Right renal pelvis (tissue), 4 donors: ENCODE measurements at places on chromosomes 6 and 20.

DNA sequence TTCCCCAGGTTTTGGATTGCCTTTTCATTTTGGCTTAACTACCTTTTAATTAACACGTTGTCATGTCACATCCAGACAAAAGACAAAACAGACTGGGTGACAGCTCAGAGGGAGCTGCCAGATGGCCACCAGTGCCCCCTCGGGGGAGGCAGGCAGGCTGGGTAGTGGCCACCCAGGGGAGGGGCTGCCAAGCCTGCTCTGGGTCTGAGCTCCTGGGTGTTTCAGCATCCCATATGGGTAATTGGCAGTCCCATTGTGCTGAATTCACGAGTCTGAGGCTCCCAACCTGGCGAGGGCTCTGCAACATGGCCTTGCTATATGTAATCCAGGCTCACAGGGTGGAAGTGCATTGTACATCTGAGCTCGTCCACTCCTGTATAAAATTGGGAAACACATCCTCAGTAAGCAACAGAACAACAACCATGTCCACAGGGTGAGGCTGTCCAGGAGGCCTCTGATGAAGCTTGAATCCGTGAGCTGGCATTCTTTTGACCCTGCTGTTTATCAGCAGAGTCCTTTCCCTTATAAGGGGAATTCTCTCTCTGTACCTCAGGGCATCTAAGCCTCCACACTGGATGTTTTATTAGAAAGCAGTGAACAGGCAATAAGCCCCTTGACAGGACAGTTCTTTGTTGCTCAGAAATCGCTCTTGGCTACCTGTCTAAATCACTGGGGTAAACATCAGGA is 111.7 kb upstream of the SLC22A23 start:
- DNase-seq = no peak

DNA sequence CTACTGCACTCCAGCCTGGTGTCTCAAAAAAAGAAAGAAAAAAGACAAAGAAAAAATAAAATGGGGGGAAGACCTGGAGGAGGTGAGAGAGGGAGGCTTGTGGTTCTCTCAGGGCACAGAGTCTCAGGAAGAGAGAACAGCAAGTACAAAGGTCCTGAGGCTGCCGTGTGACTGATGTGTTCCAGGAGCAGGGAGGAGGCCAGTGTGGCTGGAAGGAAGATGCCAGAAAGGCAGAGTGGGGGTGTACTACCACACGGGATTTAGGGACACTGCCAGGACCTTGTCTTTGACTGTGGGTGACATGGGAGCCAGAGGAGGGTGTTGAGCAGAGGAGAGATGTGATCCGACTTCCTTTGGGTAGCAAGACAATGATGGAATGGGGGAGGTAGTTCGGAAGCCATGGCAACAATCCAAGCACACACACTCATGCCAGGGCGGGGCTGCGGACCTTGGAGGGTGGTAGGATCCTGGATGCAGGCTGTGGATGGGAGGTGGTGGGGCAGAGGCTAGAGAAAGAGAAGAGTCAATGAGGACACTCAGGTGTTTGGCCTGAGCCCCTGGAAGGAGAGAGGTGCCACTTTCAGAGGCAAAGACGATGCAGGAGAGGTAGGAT is 136.4 kb upstream of the PTPN1 start:
- DNase-seq = no peak

DNA sequence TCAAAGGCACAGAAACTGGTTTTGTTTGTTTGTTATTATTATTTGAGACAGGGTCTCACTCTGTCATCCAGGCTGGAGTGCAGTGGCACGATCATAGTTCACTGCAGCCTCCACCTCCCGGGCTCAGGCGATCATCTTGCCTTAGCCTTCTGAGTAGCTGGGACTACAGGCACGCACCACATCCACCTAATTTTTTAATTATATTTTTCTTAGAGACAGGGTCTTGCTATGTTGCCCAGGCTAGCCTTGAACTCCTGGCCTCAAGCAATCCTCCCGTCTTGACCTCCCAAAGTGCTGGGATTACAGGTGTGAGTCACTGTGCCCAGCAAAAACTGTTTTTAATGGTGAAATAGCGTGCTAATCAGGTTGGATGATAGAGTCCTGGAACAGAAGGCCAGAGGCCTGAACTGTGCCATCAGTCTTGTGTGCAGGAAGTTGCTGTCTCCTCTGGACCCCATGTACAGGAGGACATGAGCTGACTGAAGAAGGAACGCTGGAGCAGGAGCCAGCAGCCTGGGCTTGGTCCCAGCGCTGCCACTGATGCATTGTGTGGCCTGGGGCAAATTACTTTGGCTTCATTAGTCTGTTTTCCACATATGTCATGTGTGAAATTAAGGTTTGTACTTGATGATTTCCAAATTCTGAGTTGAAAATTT is 4.9 kb downstream of the TM9SF4 start:
- DNase-seq = no peak

GRCh38 chr20:34249291-34249690 is 8.1 kb downstream of the ASIP start:
- no peak for DNase-seq

- no peak for DNase-seq
These were observed 344.8 kb downstream of the THBS2 start for GRCh38 chr6:168908887-168909286.

DNA sequence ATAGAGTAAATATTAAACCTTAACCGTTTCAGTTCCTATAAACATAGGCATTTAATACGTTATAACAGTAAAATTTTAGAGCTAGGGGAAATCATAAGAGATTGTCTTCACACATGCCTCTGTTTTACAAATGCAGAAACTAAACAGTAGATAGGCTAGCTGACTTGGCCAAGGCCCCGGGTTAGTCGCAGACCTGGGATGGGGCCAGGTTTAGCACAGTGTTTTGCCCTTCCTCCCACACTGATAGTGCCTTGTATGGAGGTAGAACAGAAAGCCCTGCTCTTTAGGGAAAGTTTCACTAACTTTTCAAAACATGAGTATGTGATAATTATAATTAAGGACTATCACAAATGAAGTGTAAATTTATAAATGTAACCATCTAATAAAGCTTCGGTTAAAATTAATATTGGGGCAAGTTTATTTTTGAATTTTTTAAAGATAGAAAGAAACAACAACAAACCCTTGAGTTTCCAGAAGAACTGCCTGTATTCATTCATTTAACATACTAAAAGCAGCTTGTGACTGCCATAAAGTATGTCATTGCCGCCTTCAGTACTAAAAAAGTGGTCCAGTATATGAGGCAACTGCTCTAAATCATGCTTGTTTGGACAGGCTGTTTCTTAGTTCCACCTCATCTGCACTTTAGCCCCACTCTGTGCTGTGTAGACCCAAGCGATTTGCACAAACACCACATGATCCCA is 62.5 kb upstream of the LOC128125822 start:
- no peak for DNase-seq

DNA sequence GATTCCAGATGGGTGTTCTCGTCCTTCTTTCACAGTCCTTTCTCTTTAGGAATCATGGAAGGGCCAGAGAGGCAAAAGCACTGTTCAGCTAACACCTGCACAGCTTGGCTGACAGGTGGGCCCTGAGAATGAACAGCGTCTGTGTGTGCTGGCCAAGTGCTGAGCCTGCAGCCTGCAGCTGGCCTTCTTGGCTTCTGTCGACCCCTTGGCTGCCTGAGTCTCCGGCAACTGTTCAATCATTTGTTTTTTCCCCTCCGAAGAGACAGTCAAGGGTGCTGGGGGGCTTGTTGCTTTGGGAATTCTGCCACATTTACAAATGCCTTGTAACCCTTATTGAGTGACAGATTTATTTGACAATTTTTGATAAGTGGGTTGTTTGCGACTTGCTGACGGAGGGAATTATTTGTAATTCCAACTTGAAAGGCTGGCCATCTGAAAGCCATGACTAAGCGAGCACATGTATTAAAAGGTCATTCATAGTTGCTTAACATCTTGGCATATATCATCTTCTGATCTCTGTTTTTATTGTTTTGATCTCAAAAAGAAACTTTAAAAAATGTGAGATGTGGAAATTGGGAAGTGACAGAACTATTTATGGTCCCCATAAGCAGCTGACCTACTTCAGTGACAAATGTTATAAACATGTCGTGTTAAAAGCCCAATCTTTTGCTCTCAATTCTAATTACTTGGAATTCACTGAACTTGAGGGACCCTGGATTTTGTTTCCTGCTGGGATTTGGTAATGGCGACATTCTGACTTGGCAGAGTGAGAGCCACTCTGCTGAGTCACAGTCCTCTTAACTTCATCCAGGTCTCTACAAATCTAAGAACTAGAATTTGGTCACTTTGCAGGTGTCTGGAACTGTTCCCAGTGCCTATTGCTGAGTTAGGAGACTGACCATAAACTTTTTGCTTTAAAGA is 41.9 kb upstream of the FERMT1 start:
- DNase-seq = no peak

GRCh38 chr20:60372822-60373221 is 414.6 kb downstream of the CDH26 start:
- DNase-seq = no peak

- DNase-seq = no peak
These were observed 66.5 kb downstream of the DLGAP4 start for GRCh38 chr20:36372666-36373065.

GRCh38 chr6:69887026-69887425 is 20.7 kb downstream of the COL19A1 start:
- DNase-seq = no peak

GRCh38 chr20:33656010-33656782 is 5.9 kb upstream of the C20orf144 start:
- DNase-seq = no peak

- DNase-seq = no peak
These were observed 476 bp downstream of the MEA1 start for GRCh38 chr6:43013097-43013842.

DNA sequence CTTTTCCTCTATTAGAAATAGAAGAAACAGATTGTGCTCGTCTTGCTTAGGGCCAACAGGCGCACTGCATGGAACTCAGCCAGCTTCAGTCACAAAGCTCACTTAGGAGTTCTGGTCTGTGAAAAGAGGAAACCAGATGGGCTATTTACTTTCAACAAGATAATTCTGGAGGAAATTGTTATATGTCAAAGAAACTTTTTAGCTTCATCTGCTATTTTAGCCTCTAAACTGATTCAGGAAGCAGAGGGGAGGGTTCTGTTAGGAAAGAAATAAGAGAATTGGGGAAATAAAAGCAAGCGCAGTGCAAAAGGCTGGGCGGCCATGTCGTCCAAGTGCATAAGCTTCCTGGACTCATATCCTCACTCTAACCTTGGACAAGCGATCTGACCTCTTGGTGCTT is 21.3 kb downstream of the PRKN start:
- DNase-seq = peak; percentile 47

- DNase-seq = no peak
These were observed 8.5 kb upstream of the MRPS10 start for GRCh38 chr6:42226161-42226611.

GRCh38 chr6:146860583-146860982 is 261.8 kb downstream of the ADGB start:
- DNase-seq = no peak

GRCh38 chr6:88728756-88729155 is 234.7 kb downstream of the RNGTT start:
- no peak for DNase-seq

- DNase-seq = no peak
These were observed 200.7 kb upstream of the THBS2 start for GRCh38 chr6:169454204-169454871.

DNA sequence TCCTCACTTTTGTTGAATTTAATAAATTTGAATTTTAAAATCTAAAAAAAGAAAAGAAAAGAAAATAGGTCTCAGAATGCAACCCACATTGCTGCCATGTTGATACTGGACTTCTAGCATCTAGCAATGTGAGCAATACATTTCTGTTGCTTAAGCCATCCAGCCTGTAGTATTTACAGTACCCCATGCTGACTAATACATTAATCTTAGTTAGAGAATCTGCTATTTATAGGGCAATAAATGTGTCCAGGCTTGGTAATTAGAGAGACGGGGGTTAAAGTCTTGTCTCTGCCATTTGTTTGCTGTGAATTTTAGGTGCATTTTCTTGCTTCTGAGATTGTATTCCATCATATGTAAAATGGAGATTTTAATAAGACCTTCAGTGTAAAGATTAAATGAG is 471.3 kb downstream of the DHX35 start:
- DNase-seq = no peak

DNA sequence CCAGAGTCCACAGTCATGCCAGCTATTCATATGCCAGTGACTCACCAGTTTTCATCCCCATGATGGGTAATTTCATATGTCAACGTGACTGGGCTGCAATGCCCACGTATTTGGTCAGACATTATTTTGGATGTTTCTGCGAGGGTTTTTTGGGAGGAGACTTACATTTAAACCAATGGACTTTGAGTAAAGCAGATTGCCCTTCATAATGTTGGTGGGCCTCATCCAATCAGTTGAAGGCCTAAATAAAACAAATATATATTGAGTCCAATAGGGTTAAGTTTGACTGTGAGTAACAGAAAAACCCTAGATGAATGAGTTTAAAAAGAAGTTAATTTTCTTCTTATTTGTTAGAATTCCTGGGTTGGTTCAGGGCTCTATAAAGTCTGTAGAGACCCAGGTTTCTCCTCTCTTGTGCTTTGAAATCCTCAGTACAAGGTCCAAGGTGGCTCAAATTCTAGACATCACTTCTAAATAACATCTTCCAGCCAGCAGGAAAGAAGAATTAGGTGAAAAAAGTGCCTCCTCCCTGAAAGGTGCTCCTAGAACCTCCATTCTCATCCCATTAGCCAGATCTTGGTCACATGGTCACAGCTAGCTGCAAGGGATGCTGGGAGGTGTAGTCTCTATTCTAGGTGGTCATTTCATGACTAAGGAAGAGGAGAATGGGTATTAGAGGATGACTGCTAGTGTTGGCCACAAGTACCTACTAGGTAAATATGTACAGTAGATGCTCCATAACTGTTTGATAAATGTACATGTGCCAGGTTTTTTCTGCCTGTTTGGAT is 16.7 kb upstream of the NEDD9 start:
- DNase-seq = no peak

GRCh38 chr6:57216235-57217101 is 5.6 kb downstream of the RAB23 start:
- no peak for DNase-seq

GRCh38 chr20:37808233-37809070 is 94.5 kb upstream of the VSTM2L start:
- DNase-seq = no peak

DNA sequence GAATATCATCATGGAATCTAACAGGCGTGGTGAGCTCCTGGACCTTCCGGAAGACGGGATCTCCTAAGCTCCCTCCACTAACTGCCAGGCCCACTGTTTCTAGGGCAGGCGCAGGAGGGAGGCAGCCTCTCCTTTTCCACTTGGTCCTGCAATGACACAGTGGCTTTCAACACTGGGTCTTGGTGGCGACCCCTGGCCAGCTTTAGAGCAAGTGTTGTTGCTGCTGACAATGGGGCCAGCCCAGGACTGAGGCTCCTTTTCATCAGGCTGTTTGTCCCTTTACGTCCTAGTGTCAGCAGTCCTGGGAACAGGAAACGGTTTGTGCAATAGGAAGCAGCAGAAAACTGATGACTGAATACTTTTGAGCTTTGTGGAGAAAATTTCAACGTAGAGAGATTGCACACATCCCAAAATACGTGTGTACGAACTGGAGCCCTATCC is 9.7 kb upstream of the QKI start:
- no peak for DNase-seq
